ENCODE measurements at places on chromosomes 7 and 10. TPM values are rescaled to one million over a fixed set of nuclear protein-coding genes. Genes with fewer than 3 reads are reported as not detected.

GRCh38 chr7:25877802-25878789 lies 273.9 kb upstream of the NFE2L3 start:
- H3K27me3 ChIP-seq, result peaks cover 61% of the 10 kb centered on the region
- H3K36me3 ChIP-seq, result no peaks in the 10 kb centered on the region
- H3K4me3 ChIP-seq, result no peak overlapping the region
- no peak overlapping the region for H3K27ac ChIP-seq

AKR1C8 gene
- total RNA-seq, result 0.55 TPM

DNA sequence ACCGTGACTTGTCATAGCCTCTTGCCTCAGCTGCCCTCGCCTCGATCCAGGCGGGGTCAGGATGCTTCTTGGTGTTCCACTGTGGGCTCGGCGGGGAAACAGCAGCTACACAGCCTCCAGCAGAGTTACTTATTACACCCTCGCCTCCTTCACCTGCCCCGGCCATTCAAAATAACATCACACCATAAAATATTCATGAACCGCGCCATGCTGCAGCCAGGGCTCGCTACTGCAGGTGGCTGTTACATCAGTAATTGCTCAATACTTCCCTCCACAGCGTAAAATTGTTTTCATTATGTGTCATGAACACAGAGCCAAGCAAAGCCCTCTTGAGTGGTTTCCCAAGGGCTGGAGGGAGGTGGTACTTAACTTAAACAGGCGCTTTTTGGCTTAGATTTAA lies 241.5 kb upstream of the SP8 start:
- H3K4me1 ChIP-seq, result no peaks in the 10 kb centered on the region
- no peak for DNase-seq
- H3K27me3 ChIP-seq, result no peaks in the 10 kb centered on the region

UPK3BL1 gene
- total RNA-seq, result 39.4 TPM

DNA sequence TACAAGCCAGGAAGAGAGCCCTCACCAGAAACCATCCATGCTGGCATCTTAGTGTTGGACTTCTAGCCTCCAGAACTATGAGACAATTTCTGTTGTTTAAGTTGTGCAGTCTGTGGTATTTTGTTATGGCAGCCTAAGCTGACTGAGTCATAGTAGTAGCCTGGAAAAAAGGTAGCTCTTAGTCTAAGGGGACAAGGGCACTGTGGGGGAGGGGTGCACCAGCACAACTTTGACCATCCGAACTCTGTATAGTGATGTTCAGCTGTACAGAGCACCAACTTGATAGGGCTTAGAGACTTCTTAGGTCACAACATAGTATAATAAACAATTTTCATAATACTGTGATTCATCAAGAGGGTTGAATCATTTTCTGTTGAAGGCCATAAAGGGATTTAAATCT lies 14.3 kb downstream of the EIF4EBP2 start:
- H3K4me1 ChIP-seq, result no peaks in the 10 kb centered on the region
- H3K4me3 ChIP-seq, result no peak overlapping the region
- H3K27me3 ChIP-seq, result no peaks in the 10 kb centered on the region
- no peak for DNase-seq

GRCh38 chr7:66974986-66975590 lies 20.3 kb downstream of the SBDS start:
- H3K4me1 ChIP-seq, result no peaks in the 10 kb centered on the region
- H3K36me3 ChIP-seq, result no peaks in the 10 kb centered on the region
- no peaks in the 10 kb centered on the region for H3K27me3 ChIP-seq
- H3K4me3 ChIP-seq, result no peak overlapping the region
- no peak for DNase-seq

- no peak overlapping the region for H3K27ac ChIP-seq
- no peaks in the 10 kb centered on the region for H3K36me3 ChIP-seq
- no peak for DNase-seq
Measured at GRCh38 chr10:34549001-34549400, 266.1 kb downstream of the PARD3 start.

DNA sequence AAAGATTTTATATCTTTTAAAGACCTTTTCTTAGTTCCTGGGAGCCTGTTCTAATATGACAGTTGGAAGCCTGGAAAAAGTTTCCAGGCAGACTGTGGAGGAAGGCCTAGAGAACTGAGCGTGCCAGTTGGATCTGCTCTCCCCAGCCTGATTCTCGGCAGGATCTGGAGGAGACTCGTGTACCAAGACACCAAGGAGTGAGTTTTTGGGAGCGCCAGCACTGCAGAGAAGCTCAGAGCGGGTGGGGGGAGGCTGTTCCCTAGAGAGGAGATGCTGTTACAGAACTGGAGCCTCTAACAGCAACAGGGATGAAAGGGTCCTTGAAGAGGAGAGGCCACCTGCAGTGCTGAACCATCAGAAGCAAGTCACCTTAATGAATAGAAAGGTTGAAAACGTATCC lies 52.9 kb downstream of the LYZL2 start:
- no peak for DNase-seq
- H3K4me1 ChIP-seq, result peaks cover 5% of the 10 kb centered on the region
- no peak overlapping the region for H3K4me3 ChIP-seq
- H3K27ac ChIP-seq, result no peak overlapping the region
- no peaks in the 10 kb centered on the region for H3K36me3 ChIP-seq

- no peak overlapping the region for H3K4me3 ChIP-seq
- no peaks in the 10 kb centered on the region for H3K27me3 ChIP-seq
- H3K36me3 ChIP-seq, result no peaks in the 10 kb centered on the region
- no peak overlapping the region for H3K27ac ChIP-seq
- no peaks in the 10 kb centered on the region for H3K4me1 ChIP-seq
- DNase-seq, result no peak
Measured at GRCh38 chr7:147904219-147904576, 686.4 kb upstream of the C7orf33 start.
